ENCODE measurements at places on chromosomes 6 and 20.

DNA sequence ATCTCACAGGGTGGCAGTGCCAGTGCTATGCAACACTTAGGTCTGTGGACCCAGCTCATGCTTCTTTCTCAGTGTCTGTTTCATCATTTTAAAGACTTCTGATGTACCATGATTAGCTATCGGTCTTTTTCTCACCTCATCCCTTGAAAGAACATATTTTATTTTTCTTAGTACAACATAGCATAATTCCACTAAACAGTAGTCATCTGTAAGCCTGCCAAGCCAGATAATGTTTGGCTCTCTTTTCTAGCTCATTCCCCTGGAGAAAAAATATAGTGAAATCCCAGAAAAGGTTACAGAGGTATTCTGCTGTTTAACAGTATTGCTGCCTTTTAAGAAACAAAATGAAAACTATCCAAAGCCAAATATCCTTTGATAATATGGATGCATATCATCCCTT is 177.0 kb upstream of the MMS22L start:
- no peak for DNase-seq

DNA sequence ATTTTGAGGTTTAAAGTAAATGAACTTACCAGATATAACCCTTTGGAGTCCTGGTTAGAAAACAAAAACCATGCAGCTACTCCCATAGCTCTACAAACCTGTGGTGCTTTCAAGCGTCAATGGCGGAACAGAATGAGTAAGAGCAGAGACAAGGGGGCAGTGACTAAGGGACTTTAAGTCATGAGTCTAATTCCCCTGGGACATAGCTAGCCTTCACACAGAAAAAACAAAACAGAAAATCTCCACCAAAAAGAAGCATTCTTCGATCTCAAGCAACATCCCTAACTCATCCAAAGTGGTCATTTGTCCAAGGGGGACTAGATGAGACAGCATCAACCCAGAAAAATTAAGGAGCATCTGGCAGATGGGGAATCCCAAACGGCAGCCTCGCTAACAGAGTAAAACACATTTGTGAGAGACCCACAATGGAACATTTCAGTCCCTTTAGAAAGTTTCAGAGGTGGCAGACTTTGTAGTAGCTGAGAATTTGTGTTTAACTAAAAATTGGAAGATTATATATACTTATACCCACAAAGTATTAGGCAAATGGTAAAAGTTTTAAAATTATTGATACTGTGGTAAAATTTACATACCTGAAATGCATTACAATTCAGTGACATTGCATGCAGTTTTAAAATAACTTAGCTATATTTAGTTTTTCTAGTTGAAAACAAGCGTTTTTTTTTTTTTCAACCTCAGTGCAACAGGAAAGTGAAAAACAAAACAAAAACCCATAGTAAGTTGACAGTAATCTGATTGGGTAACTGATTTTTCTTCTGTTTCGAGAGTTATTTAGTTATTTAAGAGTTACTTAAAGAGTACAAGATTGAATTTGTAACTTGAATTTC is 67.5 kb downstream of the KCNQ5 start:
- DNase-seq = no peak

DNA sequence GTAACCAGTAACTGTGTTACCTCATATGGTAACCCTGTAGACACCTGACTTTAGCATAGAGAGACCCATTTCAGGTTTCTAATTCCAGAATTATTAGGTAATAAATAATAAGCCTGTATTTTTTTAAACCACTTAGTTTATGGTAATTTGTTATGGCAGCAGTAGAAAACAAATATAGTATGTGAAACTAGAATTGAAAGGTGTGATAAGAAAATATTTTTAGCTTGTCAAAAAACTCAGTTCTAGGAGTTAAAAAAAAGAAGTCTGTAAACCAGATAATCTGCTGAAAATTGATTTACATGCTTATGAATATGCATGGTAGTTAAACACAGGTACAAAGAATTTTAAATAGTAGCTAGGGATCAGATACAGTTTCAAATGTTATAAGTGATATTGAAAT is 695.0 kb upstream of the GJE1 start:
- no peak for DNase-seq

GRCh38 chr6:16743664-16744210 is 17.5 kb downstream of the ATXN1 start:
- no peak for DNase-seq

- DNase-seq = no peak
These were observed 43.2 kb upstream of the PLCB4 start for GRCh38 chr20:9025643-9026042.

All from stimulated activated CD4-positive, alpha-beta T cell treated with anti-CD3 and anti-CD28 coated beads, Interleukin-2, amount 100 ng/mL, for 24 hours (primary cell).